ENCODE measurements at places on chromosomes 4 and X. TPM values are rescaled to one million over a fixed set of nuclear protein-coding genes. Genes with fewer than 3 reads are reported as not detected.

HOPX gene
- total RNA-seq, result 1,883 TPM

FAM9C gene
- total RNA-seq, result not detected

NDUFC1 gene
- 44.4 TPM for total RNA-seq

PNCK gene
- total RNA-seq, result 1.2 TPM

PPM1K gene
- total RNA-seq, result 9.4 TPM

GAGE12H gene
- total RNA-seq, result not detected

STS gene
- 5.9 TPM for total RNA-seq

TRIM61 gene
- total RNA-seq, result not detected

OCIAD1 gene
- total RNA-seq, result 86.2 TPM

CT83 gene
- total RNA-seq, result not detected

RBM47 gene
- 286 TPM for total RNA-seq

HTRA3 gene
- total RNA-seq, result 8.6 TPM

ADH6 gene
- total RNA-seq, result 10.2 TPM

PNMA6A gene
- total RNA-seq, result 0.26 TPM

SPON2 gene
- total RNA-seq, result 38.3 TPM

FUNDC1 gene
- total RNA-seq, result 8.7 TPM

FRG2 gene
- not detected for total RNA-seq

KDR gene
- total RNA-seq, result 9.3 TPM

GPRASP3 gene
- total RNA-seq, result 5.1 TPM

CXCL11 gene
- total RNA-seq, result 0.72 TPM

EDA gene
- total RNA-seq, result 10.9 TPM

QRFPR gene
- not detected for total RNA-seq

WAS gene
- total RNA-seq, result 0.68 TPM

CD38 gene
- total RNA-seq, result 0.40 TPM

GCNA gene
- total RNA-seq, result 0.57 TPM

DIPK2B gene
- total RNA-seq, result 4.1 TPM

FAM47A gene
- not detected for total RNA-seq

CYSLTR1 gene
- 1.1 TPM for total RNA-seq

MUC7 gene
- 1.8 TPM for total RNA-seq

ZIC3 gene
- total RNA-seq, result not detected

HTN1 gene
- total RNA-seq, result not detected

SPIN2A gene
- total RNA-seq, result 0.47 TPM

TLL1 gene
- total RNA-seq, result 10.4 TPM

PWWP3B gene
- total RNA-seq, result 0.11 TPM

MAGEA12 gene
- total RNA-seq, result not detected

ADGRG2 gene
- 0.76 TPM for total RNA-seq

NAAA gene
- 53.6 TPM for total RNA-seq

PCDH10 gene
- total RNA-seq, result 0.68 TPM

MAML3 gene
- 18.2 TPM for total RNA-seq

IL2 gene
- total RNA-seq, result not detected

MAGED4 gene
- 2.8 TPM for total RNA-seq

HPSE gene
- total RNA-seq, result 8.8 TPM

NALF2 gene
- total RNA-seq, result 0.10 TPM

AWAT2 gene
- total RNA-seq, result 9.9 TPM

LRCH2 gene
- 0.44 TPM for total RNA-seq

CFAP47 gene
- not detected for total RNA-seq

N4BP2 gene
- 9.7 TPM for total RNA-seq

DOK7 gene
- total RNA-seq, result 1.7 TPM

HPGD gene
- 143 TPM for total RNA-seq

PABPC1L2B gene
- not detected for total RNA-seq

ART3 gene
- total RNA-seq, result not detected

DCTD gene
- total RNA-seq, result 32.7 TPM

PRSS12 gene
- 14.0 TPM for total RNA-seq

IL1RAPL1 gene
- total RNA-seq, result not detected

HMX1 gene
- total RNA-seq, result not detected

RAB41 gene
- total RNA-seq, result 0.68 TPM

CENPVL1 gene
- total RNA-seq, result not detected

All from suprapubic skin (tissue), 4 donors.